ENCODE measurements at places on chromosomes 2 and 18.
A peak's percentile ranks its signal among the peaks of the same experiment; 100 is the strongest.

DNA sequence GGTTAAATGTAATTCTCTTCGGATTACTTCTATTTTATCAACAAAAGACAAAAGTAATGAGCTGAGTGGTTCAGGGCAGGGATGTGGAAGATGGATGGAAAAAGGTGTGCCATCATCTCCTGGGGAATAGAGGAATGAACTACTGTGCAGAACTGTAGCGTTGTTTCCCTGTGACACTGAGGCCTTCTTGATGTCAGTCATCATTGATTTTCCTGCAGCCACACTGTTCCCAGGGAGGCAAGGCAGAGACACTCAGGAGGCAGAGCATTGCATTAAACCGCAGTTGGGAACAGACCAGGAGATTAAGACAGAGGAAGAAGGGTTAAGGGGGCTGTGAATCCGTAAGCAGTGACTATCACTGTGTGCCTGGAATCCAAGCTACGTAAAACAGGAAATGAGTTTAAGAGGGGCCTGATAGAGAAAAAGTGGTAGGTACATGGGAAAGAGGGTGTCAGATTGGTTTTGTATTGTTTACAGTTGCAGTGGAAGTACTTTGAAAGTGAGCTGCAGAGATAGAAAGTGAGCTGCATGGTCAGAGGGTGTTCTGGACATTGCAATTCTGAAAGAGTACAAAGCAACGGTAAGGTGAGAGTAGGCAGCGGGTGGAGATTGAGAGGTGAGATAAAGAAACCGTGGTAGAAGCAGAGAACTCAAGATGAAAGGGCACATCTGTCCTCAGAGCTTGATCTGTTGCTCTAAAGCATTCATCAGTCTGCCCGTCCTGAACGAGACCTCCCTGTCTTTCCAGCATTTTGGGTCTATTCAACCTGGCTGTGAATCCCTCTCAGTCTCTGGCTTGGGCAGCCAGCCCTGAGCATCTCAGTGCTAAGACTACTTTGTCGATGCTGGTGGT, 793.4 kb upstream of the CELF4 start:
- no peak for DNase-seq

DNA sequence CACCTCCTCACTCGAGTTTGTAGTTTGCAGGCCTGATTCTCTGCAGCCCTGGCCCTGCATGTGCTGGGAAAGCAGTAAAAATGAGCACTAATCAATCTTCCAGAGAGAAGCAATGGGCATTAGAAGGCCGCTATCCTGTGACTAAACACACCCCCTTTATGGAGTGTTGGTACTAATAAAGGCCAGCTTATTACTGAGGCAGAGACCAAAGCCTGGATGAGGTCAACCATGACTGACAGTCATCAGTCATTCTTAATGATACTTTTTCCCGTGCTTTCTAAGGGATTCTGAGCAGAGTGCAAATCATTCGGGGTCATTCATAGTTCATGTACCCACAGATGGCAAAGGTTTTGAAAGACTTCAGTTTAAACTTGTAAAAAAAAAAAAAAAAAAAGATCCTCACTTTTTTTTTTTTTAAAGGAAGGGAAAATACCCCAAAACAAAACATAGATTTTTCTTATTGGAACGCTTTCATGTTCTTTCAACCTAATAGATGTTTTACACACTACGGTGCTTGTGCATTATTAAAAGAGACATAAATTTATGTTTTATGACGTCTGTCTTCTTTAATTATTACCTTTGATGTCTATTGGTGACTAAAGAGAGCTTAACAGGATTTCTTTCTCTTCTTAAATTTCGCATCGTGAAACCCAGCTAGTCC, 13.2 kb downstream of the TSHZ1 start:
- no peak for DNase-seq

DNA sequence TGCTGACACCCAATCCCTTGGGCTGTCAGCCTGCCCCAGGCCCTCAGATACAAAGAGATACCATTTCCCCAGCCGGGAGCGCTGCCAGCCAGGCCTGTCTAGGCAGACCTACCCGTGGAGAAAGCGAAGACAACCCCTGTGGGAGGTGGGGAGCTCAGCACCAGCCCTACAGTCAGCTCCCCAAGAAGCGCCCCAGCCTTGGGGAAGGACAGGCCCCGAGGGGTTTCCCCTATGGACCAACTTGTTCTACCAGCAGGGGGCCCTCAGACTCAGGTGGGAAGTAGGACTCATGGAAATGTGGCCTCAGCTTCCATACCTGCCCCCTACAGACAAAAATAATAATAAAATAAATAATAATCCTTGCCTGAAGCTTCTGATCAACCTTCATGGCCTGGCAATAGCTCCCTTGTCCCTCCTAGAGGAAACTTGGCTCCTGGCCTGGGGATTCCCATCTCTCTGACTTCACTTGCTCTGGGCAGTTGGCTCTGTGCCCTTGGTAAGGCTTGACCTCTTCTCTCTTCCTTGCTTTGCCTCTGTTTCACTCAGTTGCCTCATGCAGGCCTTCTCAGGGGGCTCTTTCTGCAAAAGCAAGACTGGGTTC, 7.0 kb downstream of the SLC35F6 start:
- DNase-seq, result peak; percentile 81

- no peak for DNase-seq
Measured at GRCh38 chr2:118878531-118879149, 31.2 kb upstream of the EN1 start.

DNA sequence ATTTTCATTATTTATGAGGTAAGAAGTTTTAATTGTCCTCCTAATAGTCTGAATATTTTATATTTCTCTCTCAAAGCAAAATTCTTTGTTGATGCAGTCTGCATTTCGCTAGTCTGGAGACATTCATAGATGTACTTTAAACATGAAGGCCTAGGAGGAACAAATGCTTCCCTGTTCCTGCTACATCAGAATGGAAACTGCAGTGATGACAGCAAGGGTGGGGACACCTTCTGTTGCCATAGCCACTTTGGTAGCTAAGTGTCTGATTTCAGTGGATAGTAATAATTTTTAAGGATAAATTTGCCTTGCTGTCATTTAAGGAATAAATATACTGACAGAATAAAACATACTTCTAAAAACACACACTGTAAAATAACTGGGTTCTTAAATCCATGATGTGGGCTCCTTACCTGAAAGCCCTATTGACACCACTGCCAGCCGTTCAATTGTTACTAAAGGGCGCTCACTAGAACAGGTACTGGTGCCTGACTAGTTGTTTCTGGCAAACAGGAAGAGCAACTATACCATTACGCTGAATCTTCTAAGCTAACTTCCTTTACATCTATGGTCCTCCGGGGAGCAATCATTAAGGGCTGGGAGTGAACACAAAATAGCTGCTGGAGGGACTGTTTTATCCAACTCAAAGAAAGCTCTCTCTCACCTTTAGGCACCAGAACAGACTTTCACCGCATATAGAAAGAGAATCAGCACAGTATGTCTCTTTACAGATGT, 88.2 kb downstream of the TMEM131 start:
- DNase-seq, result no peak
